ENCODE measurements at places on chromosomes 3 and 15.

DNA sequence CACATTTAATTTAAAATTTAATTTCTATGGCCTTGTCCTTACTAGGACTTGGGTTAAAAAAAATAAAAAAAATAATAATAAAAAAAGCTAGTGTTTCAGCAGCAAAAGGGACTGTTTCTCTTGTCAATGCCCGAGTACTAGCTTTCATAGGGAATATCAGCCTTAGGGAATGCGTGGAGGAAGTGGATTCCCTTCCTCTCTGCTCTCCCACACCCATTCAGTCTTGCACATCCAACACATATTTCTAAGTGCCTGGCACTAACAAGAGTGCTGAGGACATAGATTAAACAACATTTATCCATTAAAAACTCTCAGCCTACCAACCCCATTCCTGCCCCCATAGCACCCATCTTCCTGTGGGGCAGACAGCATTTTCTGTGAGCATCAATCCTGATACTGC lies 6.2 kb downstream of the ZNF385D start:
- DNase-seq, result no peak

DNA sequence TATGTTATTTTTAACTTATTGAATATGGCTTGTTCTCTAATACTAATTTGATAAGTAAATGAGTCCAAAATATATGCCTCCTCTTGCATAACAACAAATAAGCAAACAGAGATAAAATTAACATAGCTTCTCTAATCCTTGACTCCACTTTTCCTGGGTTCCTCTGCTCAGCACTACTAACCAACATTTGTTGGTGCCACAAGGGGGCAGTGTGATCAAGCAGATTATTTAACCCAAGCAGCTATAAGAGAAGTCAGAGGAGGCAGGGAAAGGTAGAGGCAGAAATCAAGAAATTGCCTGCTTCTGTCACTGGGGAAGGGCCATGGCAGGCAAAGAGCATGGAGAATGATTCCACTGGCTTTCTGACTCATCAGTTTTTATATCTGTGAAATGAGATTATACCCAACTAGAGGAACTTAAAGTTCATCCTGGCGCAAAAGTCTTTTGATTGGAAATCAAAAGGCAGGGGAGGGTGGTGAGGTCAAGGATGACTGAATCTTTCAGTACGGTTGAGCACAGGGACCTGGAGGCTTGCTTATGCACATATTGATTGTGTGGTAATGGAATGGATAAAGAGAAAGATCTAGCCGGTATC lies 152.2 kb downstream of the IGSF11 start:
- peak; percentile 28 for DNase-seq

DNA sequence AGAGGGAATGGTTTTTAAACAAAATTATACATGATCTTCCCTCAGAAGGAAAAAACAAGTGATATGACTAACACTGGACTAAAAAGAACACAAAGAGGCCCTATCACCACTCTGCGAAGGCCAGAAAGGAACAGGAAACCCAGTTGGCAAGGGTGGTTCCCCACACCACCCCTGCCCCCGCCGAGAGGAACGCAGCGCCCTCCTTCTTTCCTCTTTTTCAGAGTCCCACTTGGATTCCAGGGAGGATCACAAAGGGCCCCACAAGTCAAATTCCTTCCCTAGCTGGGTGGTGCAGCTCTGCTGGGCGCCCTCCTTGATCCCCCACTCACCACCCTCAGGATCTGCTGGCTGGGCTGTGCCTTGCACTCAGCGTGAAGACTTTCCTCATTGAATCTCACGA lies 29.8 kb downstream of the PLA1A start:
- DNase-seq, result no peak

- no peak for DNase-seq
These were observed 29.5 kb downstream of the KLHL24 start for GRCh38 chr3:183664913-183665381.

GRCh38 chr3:131714585-131715220 lies 211.9 kb upstream of the MRPL3 start:
- no peak for DNase-seq

- DNase-seq, result no peak
These were observed 155.5 kb upstream of the TNIK start for GRCh38 chr3:171615686-171616085.

DNA sequence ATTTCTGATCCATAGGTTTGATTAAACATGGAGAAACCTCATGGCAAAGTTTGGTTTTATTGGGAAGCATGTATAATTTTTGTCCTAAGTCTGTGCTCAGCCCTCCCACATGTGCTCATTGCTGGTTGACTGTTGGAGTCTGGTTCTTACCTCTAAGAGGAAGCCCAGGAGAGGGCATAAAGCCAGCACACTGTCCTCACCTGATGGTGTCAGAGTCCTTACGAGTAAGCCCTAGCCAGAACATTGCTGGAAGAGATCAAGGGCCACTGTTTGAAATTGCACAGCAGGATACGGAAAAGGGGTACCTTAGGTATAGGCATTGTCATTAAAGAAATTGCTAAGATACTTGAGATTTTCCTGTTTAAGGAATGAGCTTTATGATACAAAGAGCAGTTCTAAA lies 21.3 kb downstream of the MLH1 start:
- DNase-seq, result no peak

GRCh38 chr3:195188426-195188927 lies 82.5 kb downstream of the XXYLT1 start:
- DNase-seq, result no peak

DNA sequence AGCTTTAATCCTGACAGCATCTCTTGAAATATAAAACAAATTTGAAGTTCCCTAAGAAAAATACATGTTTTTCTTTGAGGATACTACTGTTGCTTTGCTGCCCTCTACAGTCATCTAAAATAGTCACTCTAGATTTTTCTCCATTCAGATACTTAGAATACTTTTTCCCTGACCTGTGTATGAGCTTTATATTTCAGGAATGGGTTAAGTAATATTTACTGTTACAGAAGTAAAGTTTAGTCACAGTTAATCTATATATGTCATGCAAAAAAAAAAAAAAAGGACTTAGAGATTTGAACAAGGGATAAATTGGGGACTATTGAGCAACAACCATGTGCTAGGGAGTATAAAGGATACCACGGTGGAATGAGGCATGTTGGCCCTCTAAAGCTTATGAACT lies 8.8 kb downstream of the NECTIN3 start:
- DNase-seq, result no peak

GRCh38 chr3:40930131-40930538 lies 269.2 kb upstream of the CTNNB1 start:
- DNase-seq, result no peak

GRCh38 chr15:100898152-100898490 lies 18.5 kb downstream of the ALDH1A3 start:
- DNase-seq, result no peak

DNA sequence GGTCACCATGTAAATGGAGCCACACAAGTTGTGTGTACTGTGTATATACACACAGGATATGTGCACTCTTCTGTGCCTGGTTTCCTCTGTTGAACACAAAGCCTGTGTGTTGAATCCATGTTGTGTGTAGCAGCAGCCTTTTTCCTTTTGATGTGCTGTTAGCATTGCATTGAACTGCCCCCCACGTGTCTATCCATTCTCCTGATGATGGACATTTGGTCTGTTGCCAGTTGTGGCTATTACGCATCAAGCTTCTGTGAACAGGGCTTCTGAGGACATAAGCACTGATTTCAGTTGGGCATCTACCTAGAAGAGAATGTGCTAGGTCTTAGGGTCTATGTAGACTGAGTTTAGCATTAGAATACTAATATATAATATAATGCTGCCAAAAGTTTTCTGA lies 77.4 kb downstream of the LSM3 start:
- DNase-seq, result no peak

DNA sequence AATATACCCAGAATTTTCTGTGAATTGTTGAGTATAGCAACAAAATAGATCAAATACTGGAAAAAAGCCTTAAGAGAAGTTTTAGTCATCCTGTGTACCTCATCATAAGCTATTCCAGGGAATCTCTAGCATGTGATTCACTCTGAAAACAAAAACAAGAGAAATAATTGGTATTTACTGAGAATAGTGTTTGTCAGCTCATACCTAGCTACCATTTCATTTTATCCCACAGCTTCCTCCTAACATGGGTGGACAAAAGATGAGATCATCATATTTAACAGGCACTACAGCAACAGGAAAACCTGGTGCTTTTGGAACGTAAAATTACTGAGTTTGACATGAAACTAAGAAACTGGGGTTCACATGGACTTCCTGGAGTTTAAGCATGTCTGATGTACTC lies 753.5 kb upstream of the NECTIN3 start:
- no peak for DNase-seq

- DNase-seq, result no peak
These were observed 274.9 kb upstream of the ZPLD1 start for GRCh38 chr3:102159810-102160451.

DNA sequence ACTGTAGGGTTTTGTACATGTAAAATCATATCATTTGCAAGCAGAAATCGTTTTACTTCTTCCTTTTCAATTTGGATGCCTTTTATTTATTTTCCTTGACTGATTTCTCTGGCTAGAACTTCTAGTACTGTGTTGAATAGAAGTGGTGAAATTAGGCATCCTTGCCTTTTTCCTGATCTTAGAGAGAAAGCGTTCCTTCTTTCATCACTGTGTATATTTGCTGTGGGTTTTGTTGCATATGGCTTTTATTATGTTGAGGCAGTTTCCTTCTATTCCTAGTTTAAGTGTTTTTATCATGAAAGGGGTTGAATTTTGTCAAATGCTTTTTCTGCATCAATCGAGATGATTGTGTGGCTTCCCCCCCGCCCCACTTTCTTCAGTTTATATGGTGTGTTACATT lies 140.9 kb downstream of the ATG7 start:
- no peak for DNase-seq

DNA sequence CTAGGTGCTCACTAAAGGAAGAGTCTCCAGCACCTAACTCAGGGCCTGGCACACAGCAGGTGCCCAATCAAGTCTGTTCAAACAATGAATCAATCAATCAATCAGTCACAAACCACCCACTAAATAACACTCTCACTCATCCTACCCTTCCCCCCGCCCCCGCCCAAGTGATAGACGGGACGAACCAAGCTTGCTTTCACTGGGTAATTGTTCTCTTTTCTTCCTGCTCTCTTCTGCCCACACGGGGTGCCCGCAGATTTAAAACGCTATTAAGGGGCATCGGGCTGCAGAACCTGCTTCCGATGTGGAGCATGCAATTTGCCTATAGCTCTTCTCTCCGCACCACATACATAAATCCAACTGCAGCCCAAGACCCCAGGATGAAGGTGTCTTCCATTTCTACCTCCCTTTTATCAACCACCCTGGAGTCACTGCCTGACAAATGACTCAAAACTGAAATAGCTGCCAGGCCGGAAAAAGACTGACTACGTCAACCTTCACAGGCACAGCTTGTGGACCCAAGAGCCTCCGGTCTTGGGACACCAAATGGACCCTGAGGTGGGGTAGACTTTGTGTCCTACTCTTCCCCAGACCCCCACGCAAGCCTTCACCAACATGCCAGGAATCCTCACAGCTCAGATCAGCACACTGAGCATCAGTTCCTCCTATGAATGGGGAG lies 1.7 kb downstream of the KLHL25 start:
- peak; percentile 34 for DNase-seq

- DNase-seq, result no peak
These were observed 36.9 kb downstream of the RFTN1 start for GRCh38 chr3:16476636-16477035.

GRCh38 chr3:13570391-13571194 lies 21.7 kb downstream of the FBLN2 start:
- no peak for DNase-seq

DNA sequence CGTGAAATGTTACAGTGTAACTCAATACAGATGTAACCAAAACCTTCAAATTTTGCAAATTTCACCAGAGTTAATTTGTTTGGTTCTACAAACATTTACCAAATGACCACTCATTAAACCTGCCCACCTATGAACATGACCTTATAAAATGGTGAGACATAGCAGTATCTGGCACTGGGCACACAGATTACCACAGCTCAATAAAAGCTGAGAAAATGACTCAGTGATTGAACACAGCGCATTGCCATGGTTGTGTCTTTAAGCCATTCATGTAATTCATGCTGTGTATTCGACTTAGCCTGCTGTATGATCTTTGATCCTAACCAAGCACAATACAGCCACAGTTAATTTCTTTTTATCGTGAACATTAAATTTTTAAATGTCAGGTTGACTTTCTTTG lies 11.3 kb downstream of the PPARG start:
- DNase-seq, result no peak

GRCh38 chr3:140845882-140846281 lies 95.8 kb upstream of the SLC25A36 start:
- DNase-seq, result no peak

- DNase-seq, result no peak
These were observed 63.3 kb downstream of the ZNF106 start for GRCh38 chr15:42427429-42428223.

DNA sequence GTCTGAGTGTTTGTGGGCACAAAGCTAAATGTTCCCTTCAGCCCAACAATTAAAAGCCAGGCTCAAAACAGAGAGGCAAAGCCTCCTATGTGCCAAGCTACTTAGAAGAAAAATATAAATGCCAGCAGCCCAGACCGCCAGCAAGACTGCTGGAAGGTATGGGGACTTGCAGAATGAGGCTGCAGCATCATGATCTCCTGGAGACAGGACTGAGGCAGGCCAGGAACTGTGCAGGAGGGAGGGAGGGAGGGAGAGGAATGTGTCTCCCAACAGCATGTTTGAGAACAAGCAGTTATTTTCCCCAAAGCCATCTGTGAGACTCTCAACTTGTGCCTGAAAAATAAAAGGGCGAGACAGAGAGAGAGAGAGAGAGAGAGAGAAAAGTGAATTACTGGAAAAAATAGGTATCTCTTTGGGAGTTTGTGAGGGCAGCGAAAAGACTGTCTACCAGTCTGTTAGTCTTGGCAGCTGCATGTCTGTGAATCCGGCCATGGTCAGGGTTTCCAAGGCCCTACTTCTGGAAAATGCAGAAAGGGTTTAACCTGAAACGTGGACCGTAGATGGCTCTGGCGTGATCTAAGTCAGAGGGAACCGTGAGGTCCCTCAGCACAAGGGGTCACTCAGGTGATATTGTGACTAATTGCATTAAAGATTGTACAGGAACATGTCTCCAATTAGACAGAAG lies 139.7 kb upstream of the COL8A1 start:
- no peak for DNase-seq

GRCh38 chr15:48861813-48862431 lies 16.0 kb upstream of the EID1 start:
- peak; percentile 44 for DNase-seq

Data from stimulated activated CD4-positive, alpha-beta T cell treated with anti-CD3 and anti-CD28 coated beads, TNF-alpha, amount 100 ng/mL, for 48 hours (primary cell).